ENCODE measurements at places on chromosomes 2 and 18.

GRCh38 chr2:200125444-200126284, 170.3 kb downstream of the MAIP1 start:
- DNase-seq: peak; percentile 41

GRCh38 chr18:60537074-60537473, 164.5 kb upstream of the MC4R start:
- DNase-seq: no peak

GRCh38 chr2:48569433-48569832, 39.5 kb downstream of the STON1 start:
- DNase-seq: peak; percentile 19

DNA sequence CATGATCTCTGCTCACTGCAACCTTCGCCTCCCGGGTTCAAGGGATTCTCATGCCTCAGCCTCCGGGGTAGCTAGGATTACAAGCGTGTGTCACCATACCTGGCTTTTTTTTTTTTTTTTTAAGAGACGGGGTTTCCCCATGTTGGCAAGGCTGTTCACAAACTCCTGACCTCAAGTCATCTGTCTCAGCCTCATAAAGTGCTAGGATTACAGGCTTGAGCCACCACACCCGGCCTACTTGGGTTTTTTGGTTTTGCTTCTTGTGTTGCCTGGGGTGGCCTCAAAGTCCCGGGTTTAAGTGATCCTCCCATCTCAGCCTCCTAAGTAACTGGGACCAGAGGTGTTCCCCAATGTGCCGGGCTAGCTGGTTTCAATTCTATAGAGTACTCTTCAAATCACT, 64.6 kb downstream of the NAPG start:
- no peak for DNase-seq

- DNase-seq: no peak
These were observed 47.6 kb upstream of the HAAO start for GRCh38 chr2:42839809-42840501.

All from Karpas-422 (cell line).